ENCODE measurements at places on chromosomes 16 and 17.

- H3K27me3 ChIP-seq: peaks cover 10% of the 10 kb centered on the region
- peaks cover 7% of the 10 kb centered on the region for H3K4me1 ChIP-seq
- no peak overlapping the region for H3K4me3 ChIP-seq
- no peak for DNase-seq
These were observed 160.5 kb upstream of the TNRC6C start for GRCh38 chr17:77798031-77798430.

DNA sequence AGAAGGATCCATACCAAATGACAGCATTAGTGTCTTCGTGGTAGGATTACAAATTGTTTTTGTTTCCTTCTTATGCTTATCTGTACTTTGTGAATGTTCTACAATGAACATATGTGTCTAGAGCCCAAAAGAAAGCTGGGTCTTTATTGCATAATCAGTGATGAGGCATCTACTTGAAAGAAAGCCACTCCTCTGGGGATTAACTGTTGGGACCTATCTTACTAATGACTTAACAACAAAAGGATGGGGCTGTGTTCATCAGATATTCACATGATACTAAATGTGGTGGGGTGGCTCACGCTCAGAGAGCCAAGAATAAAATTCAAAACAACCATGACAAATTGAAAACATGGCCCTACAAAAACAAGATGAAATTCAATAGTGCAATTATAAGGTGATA lies 160.2 kb downstream of the RGS9 start:
- no peak overlapping the region for H3K4me3 ChIP-seq
- no peak for DNase-seq
- H3K27ac ChIP-seq: no peak overlapping the region

GRCh38 chr16:972316-973002 lies 1.7 kb upstream of the LMF1 start:
- H3K27me3 ChIP-seq: peaks cover 13% of the 10 kb centered on the region
- H3K36me3 ChIP-seq: no peaks in the 10 kb centered on the region
- peaks cover 5% of the 10 kb centered on the region for H3K4me1 ChIP-seq
- H3K27ac ChIP-seq: no peak overlapping the region
- no peak overlapping the region for H3K4me3 ChIP-seq

- H3K36me3 ChIP-seq: no peaks in the 10 kb centered on the region
- H3K27ac ChIP-seq: no peak overlapping the region
- H3K27me3 ChIP-seq: peaks cover 10% of the 10 kb centered on the region
- no peak for DNase-seq
These were observed 150.6 kb upstream of the TNRC6C start for GRCh38 chr17:77807746-77808441.

DNA sequence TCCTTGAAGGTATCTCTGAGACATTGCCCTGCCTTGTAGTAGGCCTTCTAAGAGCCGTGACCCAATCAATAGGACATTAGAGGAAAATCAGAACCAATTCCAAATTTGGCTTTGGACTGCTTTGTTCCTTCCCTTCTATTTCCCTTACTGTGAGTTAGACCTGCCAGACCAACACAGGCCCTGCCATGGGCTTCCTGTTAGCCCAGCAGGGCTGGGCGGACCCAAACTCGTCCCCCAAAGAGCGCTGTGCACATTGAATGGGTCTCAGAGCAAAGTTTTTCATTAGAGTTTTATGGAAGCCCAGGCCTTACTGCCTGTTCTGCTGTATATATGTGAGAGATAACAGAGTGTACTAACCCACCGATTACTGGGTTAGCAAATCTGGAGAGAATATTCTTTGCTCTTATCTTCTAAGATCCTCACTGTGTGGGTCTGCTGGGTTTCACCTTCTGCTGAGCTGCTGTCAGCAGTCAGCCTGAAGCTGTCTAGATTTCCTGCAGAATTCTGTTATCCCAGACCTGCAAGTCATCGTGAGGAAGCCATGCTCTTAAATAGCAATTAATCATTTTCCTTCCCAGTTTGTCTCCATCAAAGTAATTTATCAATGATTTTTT lies 5.7 kb downstream of the ARHGAP44 start:
- peaks cover 2% of the 10 kb centered on the region for H3K27me3 ChIP-seq
- no peak overlapping the region for H3K4me3 ChIP-seq
- no peak overlapping the region for H3K27ac ChIP-seq
- no peak for DNase-seq
- H3K4me1 ChIP-seq: peaks cover 14% of the 10 kb centered on the region

GRCh38 chr16:50673496-50674275 lies 7.4 kb downstream of the SNX20 start:
- no peak for DNase-seq
- H3K4me3 ChIP-seq: no peak overlapping the region
- H3K36me3 ChIP-seq: peaks cover 6% of the 10 kb centered on the region
- H3K27me3 ChIP-seq: peaks cover 9% of the 10 kb centered on the region
- H3K27ac ChIP-seq: no peak overlapping the region

Data from endothelial cell (in vitro differentiated cells).